HCEC 1CT (cell line): ENCODE measurements at places on chromosomes 5 and 9.

GRCh38 chr5:7955476-7955875, 86.5 kb downstream of the MTRR start:
- DNase-seq, result no peak

DNA sequence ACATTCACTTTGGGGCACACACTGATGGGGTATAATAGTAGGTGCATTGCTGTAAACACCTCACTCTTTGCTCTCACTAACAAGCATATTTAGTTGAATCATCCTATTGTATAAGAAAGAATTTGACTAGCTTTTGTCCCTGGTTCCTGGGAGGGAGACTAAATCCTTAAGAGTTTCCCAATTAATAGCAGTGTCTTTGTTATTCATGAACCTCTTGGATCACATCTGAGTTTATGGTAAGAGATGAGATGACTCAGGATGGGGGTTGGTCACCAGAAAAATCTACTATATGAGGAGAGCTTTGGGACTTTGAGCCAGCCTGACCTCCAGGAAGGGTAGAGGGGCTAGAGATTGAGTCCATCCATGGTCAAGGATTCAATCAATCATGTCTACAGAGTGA, 56.8 kb downstream of the PUM3 start:
- peak; percentile 32 for DNase-seq

DNA sequence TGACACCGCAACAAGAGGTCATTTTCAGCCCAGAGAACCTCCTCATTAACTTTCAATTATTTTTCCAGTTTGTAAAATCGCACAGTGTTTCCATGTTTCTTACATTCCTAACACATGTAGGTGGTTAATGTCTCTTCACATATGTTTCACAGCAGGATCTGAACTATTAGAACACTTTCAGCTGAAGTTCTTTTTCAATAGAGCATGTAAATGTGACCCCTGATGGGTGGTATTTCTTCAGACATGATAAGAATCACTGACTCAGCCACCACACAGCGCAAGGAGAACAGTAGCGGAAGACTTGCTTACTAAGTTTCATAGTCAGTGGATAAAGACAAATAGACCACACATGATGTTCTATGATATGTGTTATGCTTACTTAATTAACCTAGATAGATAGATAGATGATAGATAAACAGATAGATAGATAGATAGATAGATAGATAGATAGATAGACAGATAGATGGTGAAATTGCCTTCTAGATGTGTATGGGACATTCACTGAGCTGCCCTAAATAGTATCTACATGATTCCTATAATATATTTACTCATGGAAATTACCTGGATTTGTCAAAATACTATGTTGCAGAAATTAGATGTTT, 1992.1 kb upstream of the NUDT12 start:
- DNase-seq, result no peak

DNA sequence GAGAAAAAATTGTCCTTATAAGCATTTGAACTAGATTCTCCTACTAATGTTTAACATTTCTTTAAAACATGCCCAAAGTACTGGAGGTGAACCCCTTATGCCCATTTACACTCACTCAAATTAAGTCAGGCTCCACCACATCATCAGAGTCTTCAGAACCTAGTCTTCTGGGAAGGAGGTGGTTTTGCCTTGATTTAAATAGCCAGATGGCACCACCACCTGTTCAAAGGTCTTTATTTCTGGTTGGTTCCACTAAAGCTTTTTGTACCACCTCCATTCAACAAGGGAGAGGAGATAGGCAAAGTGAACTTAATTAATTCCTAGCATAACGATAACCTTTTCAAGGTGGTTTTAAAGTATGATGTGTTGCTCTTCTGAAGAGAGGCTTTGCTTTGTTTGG, 189.5 kb downstream of the SLF1 start:
- DNase-seq, result no peak

DNA sequence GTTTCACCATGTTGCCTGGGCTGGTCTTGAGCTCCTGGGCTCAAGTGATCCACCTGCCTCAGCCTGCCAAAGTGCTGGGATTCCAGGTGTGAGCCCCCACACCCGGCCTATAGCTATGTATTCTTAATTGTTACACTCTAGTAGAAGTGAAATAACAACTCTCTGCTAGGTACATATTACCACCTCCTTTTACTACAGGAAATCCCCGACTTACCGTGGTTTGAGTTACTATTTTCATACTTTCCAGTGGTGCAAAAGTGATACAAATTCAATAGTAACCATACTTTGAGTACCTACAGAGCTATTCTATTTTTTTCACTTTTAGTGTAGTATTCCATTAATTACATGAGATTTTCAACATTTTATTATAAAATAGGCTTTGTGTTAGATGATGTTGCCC, 719 bp downstream of the ARL14EPL start:
- DNase-seq, result no peak

DNA sequence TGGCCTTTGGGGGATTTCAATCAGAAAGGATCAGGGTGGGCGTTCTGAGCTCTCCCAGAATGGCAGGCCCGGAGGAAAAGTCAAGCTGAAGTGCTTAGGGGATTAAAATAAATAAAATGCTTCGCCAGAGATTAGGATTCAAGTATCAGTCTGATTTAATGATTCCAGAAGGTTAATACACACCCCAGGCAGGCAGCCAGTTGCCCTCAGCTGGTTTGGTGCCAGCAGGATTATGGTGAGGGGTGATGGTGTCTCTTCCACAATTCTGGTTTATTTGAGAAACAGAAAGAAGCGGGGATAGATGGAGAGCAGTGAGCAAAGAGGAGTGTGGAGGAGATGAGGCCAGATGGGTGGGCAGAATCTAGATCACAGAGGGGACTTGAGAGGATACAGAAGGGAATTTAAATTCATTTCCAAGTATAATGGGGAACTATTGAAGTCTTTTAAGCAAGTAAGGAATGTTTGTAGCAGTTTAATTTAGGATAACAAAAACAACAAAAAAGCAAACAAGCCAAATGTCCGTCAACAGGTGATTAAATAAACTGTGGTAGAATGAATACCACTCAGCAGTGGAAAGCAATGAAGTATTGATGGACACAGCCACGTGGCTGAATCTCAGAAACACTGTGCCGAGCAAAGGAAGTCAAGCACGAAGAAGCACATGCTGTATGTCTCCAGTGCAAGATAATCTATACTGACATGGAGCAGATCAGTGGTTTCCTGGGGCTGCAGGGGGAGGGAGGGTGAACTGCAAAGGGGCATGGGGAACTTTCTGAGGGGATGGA, 297.7 kb downstream of the MSX2 start:
- DNase-seq, result no peak

- no peak for DNase-seq
These were observed 17.9 kb downstream of the TPPP start for GRCh38 chr5:675111-675870.

DNA sequence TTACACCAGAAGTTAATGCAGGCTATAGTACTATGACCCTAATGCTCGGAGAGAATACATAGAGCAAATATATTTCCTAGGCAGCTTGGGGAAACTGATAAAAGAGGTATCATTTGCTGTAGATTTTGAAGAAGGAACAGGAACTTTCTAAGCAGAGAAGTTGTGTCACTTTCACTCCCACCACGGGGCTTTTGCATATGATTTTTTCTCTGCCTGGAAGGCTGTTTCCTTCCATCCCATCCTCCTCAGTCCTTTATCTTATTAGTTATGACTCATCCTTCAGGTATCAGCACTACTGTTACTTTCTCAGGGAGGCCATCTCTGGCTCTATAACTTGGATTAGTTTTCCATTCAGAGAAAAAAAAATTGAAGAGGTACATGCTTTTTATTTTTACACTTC, 2006.1 kb upstream of the WWC1 start:
- DNase-seq, result no peak

- DNase-seq, result no peak
These were observed 48.1 kb upstream of the SH3PXD2B start for GRCh38 chr5:172502410-172502809.

- no peak for DNase-seq
These were observed 139.0 kb upstream of the GAS1 start for GRCh38 chr9:87086221-87086818.

- no peak for DNase-seq
These were observed 70.1 kb downstream of the RFX3 start for GRCh38 chr9:3455717-3456116.

DNA sequence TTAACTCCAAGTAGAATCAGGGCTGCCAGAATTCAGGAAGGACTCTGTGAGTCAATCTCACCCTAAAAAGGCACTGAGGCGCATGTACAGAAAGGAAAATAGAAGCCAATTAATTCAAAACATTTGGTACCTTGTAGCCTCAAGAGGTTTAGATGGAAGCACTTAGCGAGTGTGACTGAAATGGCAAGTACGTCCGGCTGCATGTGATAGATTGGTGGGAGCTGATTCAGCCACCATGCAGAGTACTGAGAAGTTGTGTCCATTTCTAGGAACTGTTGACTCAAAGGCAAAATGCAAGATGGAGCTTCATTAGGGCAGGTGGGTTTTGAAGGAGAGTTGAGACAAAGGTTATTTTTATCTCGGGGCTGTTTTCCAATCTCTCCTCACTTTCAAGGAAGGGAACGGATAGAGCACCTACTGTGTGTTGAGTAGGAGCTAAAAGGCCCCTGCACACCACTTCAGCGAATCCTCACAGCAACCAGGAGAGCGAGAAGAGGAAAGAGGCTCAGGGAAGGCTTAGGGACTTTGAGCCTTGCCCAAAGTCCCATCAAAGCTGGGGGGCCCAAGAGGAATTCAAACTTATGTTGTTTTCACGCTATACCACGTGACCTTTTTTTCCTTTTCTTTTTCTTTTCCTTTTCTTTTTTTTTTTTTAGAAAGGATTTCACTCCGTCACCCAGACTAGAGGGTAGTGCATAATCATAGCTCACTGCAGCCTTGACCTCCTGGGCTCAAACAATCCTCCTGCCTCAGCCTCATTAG, 34.6 kb upstream of the CPEB4 start:
- DNase-seq, result no peak

DNA sequence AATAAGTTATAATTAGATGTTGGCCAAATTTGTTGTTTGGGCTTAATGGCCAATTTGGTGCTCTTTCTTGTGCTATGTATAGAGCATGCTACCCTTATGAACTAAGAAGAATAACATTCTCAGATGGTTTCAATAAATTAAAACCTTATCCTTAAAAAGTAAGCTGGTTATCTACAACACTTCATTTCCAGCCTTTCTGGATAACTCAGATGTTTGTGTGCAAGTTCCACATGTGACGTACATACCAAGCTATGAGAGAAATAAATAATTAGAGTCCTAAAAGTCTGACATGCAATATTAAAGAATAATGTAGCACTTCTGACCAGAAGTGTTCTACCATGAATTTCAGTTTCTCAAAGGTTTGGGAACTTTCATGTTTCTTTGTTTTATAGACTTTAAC, 11.7 kb downstream of the MTREX start:
- DNase-seq, result no peak

DNA sequence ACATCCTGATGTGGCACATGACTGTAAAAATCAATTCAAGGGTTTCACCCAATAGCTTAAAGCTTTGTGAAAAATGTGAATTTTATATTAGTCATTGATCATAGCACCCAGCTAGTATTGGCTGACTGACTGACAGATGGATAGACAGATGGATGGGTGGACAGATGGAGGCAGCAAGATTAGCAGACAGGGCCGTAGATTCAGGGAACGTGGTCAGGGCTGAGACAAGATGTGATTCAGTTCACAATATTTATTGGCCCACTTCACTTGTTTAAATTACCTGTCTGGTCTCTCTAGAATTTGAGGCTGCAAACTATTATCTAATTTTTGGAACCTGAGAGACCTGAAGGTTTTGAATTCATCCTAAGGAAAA, 12.0 kb upstream of the PCSK5 start:
- no peak for DNase-seq

DNA sequence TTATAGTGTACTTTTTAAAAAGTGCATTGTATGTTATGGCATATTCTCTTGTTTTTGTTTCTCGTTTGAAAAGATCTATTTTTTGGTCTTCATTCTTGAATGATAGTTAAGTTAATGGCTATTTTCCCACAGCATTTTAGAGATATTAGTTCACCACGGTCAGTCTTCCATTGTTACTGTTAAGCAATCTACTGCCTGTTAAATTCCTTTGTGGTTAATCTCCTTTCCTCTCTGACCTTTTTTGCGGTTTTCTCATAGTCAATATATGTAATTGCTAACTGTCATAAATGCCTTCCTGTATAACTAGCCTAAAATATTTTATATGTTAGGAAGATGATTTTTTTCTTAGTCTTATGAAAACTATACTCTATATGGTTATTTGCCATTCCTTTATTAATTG, 250.8 kb upstream of the FBXL7 start:
- DNase-seq, result peak; percentile 94

DNA sequence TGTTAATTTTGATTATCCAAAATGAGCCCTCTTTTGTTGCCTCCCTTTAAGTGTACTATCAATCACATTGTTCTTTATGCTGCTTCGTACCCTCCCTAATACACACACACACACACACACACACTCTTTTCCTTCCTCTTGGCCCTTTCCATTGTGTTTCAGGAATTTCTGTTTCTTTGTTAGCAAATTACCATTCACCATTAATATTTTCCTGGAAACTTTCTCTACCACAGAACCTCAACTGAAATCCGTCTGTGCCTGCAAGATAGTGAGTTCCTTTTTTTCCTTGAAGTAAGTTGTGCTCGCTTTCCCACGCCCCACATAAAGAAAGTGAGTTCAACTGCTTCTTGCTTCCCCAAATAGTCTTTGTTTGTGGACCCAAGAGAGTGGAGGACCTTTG, 61.8 kb downstream of the SMIM15 start:
- DNase-seq, result no peak

DNA sequence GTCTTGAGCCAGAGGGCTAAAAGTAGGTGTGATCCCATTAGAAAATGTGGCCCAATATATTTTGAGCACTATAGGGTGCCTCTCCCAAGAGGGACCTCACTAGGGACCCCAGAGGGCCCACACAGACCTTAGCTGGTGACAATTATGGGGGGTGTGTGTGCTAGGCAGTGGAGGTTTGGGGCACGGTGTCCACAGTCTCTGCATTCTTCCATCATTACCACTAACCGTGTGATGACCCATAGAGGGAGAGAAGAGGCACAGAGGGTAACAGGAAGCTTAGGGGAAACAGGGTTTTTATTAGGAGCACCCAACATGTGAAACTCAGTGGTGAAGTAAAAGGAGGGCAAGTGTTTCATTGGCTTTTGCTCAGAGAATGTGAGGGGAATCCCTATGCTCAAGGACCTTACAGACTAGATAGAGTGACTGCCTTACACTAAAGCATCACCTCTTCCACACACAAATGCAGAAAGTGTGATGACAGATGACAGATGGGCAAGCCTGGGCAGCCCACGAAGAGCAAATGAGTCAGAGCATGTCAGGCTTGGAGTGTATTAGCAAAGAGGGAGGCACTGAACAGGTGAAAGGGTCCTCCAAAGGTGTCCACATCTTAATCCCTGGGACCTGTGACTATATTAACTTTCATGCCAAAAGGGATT, 2.5 kb upstream of the ACTL7A start:
- no peak for DNase-seq
